OCI-M1 (cell line): ENCODE measurements at places on chromosomes 5 and 9.

- DNase-seq: no peak
Observed at GRCh38 chr5:158170060-158170459, 311.1 kb upstream of the CLINT1 start.

DNA sequence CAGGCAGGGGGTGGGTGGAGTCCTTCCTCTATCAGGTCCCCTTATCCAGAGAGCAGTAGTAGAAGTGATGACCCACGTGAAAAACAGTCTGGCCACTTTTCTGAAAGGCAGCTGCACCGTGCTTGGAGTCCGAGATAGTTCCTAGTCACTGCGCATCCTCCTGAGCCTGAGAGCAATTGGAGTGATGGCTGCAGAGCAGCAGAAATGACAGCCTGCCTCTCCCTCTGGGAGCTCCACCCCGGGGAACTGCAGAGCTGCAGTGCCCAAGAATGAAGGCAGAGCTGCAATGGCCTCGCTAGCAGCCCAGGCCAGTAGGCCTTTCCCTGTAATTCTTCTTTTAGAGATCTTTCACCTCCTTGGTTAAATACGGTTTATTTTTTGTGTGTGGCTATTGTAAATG, 82.6 kb downstream of the CETN3 start:
- no peak for DNase-seq

DNA sequence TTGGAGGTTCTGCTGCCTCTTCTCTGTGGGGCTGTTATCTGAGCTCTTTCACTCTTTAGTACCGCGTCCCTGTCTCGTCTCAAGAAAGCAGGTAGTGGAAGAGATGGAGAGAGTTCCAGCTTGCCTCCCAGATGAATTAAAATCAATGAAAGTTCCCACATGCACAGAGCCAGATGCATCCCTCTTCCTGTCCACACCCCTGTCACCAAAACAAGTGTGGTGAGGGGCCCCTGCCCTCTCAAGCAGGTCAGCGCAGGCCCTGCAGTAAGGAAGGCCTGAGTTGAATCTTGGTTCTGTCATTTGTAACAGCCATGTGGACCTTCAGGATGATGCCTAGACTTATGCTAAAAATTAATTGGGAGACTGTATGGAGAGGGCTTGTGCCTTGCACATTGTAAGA, 26.9 kb downstream of the GALNT10 start:
- DNase-seq: no peak

- no peak for DNase-seq
Observed at GRCh38 chr5:35741971-35742370, 114.7 kb upstream of the IL7R start.

- peak; percentile 34 for DNase-seq
Observed at GRCh38 chr5:102760815-102761214, 5.7 kb downstream of the PAM start.

DNA sequence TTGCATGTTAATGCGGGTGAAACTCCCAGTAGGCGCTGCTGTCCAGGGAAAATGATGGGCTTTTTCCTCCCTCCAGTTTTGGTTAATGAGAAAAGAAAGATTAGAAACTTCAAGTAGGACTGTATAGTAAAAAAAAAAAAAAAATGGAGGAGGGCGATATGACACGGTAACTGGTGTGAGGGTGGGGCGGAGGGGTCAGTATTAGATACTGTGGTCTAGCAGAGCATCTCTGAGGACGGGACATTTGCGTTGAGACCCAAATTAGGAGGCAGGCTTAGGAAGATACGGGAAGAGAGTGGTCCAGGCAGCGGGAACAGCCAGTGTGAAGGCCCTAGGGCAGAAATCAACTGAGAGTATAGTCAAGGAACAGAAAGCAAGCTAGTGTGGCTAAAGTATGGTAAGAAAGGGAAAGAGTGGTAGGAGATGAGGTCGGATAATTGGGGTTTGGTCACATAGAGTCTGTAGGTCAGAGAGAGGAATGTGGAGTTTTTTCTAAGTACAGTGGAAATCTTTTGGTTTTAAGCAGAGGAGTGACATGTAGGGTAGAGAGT, 707 bp downstream of the RMND5B start:
- peak; percentile 37 for DNase-seq

GRCh38 chr9:26375448-26375847, 517.2 kb downstream of the CAAP1 start:
- DNase-seq: no peak

DNA sequence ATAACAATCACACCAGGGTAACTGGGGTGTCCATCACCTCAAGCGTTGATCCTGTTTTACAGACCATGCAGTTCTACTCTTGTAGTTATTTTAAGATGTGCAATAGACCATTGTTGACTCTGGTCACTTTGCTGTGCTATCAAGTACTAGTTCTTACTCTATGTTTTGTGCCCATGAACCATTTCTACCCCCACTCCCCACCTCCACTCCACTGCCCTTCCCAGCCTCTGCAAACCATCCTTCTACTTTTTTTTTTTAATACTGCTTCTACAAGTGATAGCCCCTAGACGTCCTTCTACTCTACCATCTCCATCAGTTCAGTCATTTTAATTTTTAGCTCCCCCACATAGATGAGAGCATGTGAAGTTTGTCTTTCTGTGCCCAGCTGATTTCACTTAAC, 38.8 kb downstream of the EHMT1 start:
- DNase-seq: no peak

GRCh38 chr9:90301277-90301653, 341.4 kb downstream of the DIRAS2 start:
- no peak for DNase-seq

GRCh38 chr5:64595031-64595855, 89.4 kb downstream of the RGS7BP start:
- DNase-seq: peak; percentile 14

DNA sequence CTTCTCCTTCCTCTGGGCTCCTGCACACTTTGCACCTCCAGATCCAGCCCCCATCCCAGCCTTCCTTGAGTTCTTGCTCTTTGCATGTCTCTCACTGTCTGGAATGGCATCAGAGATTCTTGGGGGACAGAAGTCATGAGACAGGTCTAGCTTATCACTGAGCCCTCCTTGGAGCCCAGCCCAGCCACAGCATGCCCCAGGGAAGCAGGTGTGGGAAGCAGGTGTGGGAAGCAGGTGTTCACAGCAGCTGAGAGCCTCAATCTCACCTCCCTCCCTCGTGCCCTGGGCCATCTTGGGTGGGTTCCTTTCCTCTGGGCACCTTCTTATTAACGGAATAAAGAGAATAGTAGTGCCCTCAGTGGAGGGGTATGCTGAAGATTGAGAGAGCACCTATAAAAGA, 27.2 kb downstream of the SLC6A7 start:
- no peak for DNase-seq

GRCh38 chr5:153496835-153497234, 6.4 kb downstream of the GRIA1 start:
- peak; percentile 42 for DNase-seq

DNA sequence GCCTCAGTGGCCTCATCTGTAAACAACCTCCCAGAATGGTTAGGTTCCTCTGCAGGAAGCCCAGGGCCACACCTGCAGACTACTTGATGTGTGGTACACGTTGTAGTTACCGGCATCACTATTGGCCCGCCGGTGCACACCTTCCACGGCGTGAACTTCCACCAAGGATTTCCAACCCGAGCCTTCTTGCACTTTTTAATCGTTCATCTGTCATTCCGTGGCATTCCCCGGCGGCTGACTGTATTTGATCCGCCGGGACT, 5.3 kb upstream of the TRIM41 start:
- no peak for DNase-seq

- DNase-seq: no peak
Observed at GRCh38 chr9:32533816-32534215, 7.8 kb upstream of the RIGI start.

- DNase-seq: peak; percentile 86
Observed at GRCh38 chr9:37290940-37291485, 131.5 kb upstream of the GRHPR start.

DNA sequence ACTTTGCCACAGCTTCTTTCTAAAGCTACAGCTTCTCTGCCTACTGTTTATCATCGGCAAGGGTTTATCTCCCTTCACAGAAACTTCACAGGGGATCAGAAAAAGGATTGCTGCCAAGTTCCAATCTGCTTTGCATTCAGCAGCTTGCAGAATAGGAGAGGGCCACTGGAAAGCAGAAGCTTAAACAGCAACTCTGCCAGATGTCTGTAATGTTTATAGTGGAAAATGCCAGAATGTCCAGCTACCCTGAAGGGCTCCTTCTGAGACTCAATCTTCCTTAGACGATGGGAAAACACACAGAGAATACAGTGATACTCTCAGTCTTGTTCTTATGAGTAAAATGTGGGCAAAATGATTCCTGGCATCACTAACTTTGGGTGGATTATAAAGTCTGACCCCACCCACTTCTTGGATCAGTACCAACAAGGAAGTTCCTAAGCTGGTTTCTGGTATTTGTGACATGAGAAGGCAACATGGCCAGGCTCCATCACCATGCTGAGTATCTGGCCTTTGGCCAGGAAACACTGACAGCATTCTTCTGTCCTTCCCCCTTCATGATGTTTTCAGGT, 19.0 kb downstream of the STOM start:
- peak; percentile 89 for DNase-seq

GRCh38 chr5:159309689-159310433, 20.4 kb downstream of the IL12B start:
- no peak for DNase-seq

DNA sequence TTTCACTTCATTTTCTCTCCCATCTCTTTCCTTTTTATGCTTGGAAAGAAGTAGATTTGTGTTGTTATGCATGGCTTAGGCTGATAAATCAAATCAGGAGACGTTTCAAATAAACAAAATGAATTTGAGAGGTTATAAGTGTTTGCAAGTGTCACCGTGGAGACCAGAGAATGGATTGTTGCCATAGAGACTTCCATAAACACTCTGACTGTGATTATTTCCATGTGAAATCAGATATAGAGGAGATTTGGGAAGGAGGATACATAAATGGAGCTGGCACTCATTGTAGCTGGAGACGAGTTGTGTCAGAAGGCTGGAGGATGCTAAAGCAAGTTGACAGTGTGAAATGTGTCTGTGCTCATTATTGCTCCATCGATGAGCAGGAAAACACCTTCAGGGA, 84.2 kb upstream of the PCSK1 start:
- DNase-seq: no peak
